ENCODE measurements at places on chromosomes 6 and 20.

DNA sequence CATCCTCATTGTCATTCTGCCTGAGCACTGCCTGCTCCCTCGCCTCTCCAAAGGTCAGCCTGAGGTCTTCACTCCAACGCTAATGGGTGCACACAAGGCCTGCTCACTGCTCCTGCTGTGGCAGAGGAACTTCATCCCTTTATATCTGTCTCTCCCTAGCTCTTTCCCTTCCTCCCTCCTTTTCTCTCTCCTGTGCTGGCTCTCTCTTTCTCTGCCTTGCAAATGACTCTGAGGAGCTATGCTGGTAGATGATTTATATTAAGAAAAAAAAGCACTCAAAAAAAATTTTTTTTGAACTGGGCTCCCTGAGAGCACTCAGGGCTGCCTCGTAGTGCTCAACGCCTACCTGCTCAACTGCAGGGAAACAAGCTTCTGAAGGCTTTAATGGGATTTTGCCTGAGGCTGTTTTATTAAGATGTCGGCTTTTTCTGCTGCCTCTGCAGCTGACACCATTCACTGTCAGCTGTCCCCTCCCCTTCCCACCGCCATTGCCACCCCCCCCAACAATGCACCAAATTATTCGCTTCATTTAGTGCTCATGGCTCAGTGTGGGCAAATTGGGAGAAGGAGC, 137.7 kb upstream of the DEFB112 start:
- DNase-seq = no peak

GRCh38 chr6:131175564-131175963, 40.3 kb downstream of the AKAP7 start:
- DNase-seq = no peak

GRCh38 chr6:130381459-130382380, 15.9 kb downstream of the TMEM200A start:
- no peak for DNase-seq

DNA sequence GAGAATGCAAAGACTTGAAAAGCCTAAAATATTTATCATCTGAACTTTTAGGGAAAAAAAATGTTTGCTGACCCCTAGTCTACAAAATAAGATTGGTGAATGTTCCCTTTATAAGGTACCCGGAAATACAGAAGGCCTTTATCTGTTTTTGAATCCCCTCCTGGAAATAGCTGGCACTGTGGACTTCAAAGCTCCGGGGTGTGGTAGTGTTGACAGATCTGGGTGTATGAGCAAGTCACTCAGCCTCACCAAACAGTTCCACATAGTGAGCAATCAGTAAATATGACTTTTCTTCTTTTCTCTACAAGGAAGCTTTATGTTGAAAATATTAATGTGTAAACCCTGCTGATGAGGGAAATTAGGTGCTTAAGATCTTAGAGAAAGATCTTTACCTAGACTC, 29.2 kb upstream of the HTR1B start:
- DNase-seq = no peak

DNA sequence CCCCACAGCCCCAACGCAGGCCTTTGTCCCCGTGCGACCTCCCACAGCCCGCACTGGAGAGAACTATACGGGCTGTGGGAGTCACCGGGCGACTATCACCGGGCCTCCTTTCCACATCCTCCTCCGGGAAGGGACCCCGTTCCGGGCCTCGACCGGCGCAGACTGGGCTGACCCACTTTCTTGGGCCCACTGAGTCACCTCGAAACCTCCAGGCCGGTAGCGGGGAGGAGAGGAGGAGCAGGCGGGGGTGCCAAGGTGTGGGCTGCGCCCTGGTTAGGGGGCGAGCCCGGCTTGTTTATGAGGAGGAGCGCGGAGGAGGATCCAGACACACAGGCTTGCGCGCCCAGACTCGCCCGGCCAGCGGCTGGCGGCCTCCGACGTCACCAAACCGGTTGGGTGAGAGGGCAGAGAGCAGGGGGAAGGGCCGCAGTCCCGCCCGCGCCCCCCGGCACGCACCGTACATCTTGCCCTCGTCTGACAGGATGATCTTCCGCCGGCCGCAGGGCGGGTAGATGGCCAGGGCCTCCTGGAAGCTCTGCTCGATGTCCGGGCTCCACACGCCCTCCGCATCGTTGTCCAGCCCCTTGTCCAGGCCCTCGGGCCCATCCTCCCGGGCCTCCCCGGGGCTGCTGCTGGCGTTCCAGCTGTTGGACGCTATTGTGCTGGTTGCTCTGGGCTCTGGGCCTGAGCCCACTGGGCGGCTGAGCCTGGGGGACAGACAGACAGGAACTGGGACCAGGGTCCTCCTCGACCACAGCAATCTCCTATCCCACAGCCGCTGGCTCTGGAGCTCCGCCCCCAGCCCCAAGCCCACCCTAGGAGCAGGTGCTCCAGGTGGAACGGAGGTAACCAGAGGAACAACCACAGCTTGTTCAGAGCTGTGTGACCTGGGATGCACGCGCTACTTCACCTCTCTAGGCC, 10.6 kb downstream of the TEAD3 start:
- DNase-seq = no peak

- DNase-seq = no peak
Measured at GRCh38 chr6:74749211-74750147, 456.4 kb downstream of the COL12A1 start.

- no peak for DNase-seq
Measured at GRCh38 chr20:50562262-50562701, 52.1 kb downstream of the PTPN1 start.

- DNase-seq = no peak
Measured at GRCh38 chr6:132063738-132064137, 112.6 kb upstream of the CCN2 start.

GRCh38 chr6:125810445-125810844, 19.7 kb downstream of the NCOA7 start:
- no peak for DNase-seq

- no peak for DNase-seq
Measured at GRCh38 chr20:1336699-1337367, 7.9 kb upstream of the SDCBP2 start.

DNA sequence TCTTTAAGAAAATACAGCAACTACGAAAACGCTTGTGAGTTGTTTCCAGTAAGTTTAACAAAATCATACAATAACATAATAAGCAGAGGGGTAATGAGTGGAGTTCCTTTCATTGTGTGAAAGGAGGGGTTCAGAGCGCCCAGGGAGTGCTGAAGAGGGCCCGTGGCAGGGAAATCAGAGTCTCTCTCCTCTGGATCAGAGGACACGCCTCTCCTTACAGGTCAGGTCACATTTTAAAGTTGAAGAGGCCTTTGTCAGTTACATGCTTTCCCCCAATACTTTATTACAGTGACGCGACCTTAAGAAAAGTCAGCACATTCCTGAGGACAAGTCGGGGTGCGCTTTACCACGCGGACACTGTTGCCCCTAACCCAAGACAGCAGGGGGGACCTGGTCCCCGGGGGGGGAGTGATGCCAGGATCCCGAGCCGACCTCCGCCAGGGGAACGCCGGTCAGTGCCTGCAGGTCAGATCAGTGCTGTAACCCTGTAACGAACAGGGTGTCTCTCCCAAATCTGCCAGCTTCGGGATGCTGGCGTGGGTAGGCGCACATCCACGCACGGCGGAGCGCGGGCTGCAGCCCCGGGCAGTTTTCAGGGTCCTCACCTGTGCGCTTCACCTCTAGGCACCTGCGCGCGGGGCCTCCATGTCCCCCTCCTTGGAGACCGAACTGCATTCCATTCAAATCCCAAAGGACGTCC, 848 bp downstream of the DACT2 start:
- DNase-seq = no peak
